Left renal pelvis (tissue), 4 donors: ENCODE measurements at places on chromosomes 2 and 18. TPM values are rescaled to one million over a fixed set of nuclear protein-coding genes. Genes with fewer than 3 reads are reported as not detected.

Gene TMEM178A
- polyA plus RNA-seq = 106 TPM

DNA sequence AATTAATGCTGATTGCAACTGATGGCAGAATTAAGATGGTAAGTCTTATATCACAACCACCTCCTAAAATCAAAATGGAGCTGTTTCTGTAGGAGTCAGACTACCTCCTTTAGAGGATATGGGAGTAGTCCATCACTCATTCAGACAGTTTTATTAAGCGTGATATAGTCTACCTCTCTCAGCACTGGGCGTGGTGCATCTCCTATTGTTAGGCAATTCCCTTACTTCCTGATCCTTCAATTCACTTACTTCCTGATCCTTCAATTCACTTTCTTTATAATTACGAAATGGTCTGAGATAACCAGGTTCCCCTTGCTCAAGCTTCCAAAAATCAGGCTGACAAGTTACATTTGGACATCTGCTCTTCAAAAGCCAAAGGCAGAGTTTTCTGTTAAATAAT lies 31.9 kb downstream of the ATP8B1 start:
- no peak for DNase-seq

Gene PTCD3
- polyA plus RNA-seq = 143 TPM

DNA sequence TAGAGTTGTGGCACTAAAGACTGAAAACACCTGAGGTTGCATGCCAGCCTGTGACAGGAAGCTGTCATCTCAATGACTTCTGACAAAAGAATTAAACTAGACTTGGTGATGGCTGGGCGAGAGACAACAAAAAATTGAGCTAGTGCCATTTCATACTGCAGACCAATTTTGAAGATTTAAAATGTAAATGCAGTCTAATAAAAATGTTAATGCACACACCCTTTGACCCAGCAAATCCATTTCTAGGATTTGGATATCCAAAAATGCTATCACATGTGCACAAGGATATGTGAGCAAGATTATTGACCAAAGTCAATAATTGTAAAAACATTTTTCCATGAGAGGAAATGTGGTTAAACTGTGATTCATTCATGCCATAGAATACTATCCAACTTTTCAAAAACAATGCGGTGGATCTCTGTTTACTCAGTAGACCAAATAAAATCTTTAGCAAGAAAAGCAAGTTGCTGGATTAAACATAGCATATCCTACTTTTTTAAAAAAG lies 5.6 kb downstream of the FBXO36 start:
- no peak for DNase-seq

DNA sequence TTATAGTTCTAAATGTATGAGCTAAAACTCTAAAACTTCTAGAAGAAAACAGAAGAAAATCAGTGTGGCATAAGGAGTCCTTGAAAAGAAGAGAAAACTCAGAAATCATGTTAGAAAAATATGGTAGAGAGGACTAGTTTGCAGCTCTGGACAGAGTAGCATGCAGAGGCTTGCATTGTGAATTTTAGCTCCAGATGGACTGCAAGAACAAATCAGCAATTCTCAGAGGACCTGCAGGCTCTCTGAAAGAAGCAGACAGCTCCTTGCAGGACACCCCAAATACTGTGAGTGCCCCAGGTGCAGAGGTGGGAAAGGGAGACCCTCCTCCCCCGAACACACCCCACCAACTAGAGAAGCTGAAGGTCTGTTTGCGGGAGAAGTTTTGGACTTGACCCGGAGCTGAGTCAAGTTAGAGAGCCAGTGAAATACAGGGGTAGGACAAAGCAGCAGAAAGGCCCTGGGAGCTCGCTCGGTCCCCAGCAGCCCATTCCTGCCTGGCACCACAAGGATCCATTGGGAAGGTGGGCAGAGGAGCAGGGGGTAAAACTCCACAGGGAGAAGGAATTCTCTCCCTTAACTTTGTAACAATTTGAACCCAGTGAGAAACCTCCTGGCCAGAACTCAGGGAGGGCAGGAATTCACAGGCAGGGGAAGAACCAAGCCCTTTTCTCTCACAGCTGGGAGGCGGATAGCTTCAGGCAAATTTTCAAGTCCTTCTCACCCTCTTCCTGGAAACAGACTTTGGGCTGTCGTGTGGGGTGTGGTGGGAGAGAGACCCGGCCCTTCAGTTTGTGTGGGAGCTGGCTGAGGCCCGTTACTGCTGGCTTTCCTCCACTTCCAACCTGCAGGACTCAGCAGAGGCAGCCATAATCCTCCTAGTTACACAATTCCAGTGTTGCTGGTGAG lies 216.2 kb upstream of the SLC35G4 start:
- DNase-seq = no peak

DNA sequence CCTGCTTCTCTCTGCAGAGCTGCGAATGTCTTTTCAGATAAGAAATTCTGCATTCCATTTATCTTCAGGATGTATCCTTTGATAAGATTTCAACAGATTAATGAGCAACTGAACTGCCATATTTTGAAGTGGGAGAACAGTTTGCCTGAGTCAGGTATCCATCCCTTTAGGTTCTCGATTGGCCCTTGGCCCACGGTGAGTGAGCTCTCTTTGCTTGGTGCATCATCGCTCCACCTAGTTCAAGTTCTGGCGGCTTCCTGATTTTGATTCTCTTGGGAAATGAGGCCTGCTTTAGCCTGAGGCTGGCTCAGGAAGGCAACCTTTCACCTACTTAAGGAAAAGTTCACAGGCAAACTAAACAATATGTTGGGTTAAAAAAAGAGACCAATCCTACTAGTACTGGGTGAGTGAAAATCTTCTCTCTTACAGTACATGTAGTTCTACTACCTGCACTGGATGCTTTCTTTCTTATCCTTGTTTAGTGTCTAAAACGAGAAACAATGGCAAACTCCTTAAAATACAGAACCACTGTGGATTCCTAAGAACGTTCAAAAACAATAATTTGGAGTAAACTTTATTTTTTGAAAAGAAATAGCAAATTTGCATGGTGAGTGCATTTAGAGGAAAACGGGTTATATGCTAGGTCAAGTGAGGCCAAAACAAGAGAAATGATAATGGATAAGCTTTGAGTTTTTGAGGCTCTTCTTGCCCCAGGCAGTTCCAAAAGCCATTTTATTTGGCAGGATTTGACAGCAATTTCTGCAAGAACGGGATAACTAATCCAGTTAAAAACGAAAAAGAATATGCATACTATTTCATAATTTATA lies 837 bp upstream of the ACSL3 start:
- DNase-seq = no peak

- no peak for DNase-seq
These were observed 219.4 kb upstream of the SPOPL start for GRCh38 chr2:138282014-138282672.

Gene HAAO
- 29.6 TPM for polyA plus RNA-seq

- no peak for DNase-seq
These were observed 52.1 kb downstream of the FN1 start for GRCh38 chr2:215383652-215384279.

GRCh38 chr2:180539541-180539940 lies 440.9 kb upstream of the UBE2E3 start:
- DNase-seq = no peak

DNA sequence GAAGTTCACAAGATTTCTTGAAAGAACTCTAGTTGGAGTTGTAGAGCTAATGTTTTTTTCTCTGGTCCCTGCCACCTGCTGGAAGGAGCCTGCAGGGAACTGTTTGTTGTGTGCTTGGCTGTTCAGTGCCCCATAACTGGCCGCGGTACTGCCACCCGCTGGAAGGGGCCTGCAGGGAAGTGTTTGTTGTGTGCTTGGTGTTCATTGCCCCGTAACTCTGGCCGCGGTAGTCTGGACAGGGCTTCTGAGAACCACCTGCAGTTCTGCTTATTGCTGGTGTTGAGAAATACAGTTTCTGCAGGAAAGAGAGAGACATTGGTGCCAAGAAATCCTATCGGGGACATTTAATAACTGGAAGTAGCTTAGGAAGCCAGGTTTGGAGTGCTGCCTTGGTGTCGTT lies 58.1 kb downstream of the AGAP1 start:
- no peak for DNase-seq

Gene STARD6
- 0.18 TPM for polyA plus RNA-seq

DNA sequence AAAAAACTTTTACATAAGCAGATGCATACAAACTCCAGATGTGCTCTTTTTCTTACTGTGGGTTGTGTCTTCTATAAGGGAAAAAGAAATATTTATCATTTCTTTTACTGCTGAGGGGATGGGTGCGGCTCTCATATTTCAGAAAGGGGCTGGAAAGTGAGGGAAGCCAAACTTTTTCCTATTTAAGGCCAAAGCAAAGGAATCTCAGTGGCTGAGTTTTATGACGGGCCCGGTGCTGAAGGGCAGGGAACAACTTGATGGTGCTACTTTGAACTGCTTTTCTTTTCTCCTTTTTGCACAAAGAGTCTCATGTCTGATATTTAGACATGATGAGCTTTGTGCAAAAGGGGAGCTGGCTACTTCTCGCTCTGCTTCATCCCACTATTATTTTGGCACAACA lies at the start of gene COL3A1:
Gene COL3A1 (plus strand): TSS at position 210 of the 400 bp plus-strand sequence. CDS start 117 bp downstream, at position 327.
- no peak for DNase-seq

Gene TUBA4B
- polyA plus RNA-seq = not detected

- DNase-seq = no peak
These were observed 335.7 kb upstream of the UBE2E3 start for GRCh38 chr2:180644709-180645108.

Gene GLI2
- 12.3 TPM for polyA plus RNA-seq

DNA sequence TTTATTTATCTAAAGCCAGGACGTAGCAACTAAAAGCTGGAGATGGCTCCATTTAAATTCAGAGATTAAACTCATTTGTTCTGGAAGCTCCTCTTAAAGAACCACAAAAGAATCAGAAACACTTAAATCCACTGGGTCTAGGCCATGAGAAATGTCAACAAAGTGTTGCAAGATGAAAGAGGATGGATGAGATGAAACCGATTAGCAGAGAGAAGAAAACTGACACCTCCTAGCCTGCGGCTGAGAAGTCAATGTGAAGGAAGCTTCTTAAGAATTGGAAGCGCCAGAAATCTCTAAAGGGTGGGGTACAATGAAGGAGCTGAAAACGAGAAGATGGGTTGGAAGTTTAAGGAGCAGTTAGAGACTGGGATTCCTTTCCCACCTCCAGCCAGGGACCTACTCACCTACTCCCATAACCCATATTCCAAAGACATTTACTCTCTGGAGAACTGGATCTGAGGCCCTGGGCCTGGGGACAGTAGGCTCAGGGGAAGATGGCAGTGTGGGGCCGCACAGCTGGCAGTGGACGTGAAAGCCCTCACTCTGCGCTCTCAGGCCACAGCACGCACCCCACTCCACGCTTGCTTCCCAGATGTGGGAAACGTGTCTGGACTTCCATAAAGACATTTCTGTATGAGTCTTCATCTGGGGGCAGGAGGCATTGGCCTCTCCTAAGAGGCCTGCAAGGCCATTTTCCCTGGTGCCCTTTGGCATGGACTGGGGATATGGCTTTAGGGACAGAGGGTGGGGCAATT lies 188.4 kb downstream of the LOXHD1 start:
- DNase-seq = no peak

GRCh38 chr18:9466846-9467245 lies 8.5 kb upstream of the RALBP1 start:
- DNase-seq = no peak

Gene WDR12
- polyA plus RNA-seq = 107 TPM

Gene CLIP4
- polyA plus RNA-seq = 13.0 TPM

- DNase-seq = no peak
These were observed 599.1 kb upstream of the SOX11 start for GRCh38 chr2:5093056-5093455.

GRCh38 chr18:34921226-34921625 lies 120.0 kb upstream of the MAPRE2 start:
- DNase-seq = no peak

- no peak for DNase-seq
These were observed 188.5 kb upstream of the HDAC4 start for GRCh38 chr2:239589270-239589825.

Gene UGT1A1
- polyA plus RNA-seq = 0.07 TPM

- DNase-seq = no peak
These were observed 284.1 kb downstream of the IRS1 start for GRCh38 chr2:226515344-226516055.

Gene HOXD13
- polyA plus RNA-seq = 0.36 TPM

GRCh38 chr2:6826081-6826913 lies 39.4 kb downstream of the CMPK2 start:
- DNase-seq = no peak

Gene CCDC74B
- 12.1 TPM for polyA plus RNA-seq

GRCh38 chr18:50358844-50359243 lies 16.0 kb upstream of the SKA1 start:
- DNase-seq = no peak

DNA sequence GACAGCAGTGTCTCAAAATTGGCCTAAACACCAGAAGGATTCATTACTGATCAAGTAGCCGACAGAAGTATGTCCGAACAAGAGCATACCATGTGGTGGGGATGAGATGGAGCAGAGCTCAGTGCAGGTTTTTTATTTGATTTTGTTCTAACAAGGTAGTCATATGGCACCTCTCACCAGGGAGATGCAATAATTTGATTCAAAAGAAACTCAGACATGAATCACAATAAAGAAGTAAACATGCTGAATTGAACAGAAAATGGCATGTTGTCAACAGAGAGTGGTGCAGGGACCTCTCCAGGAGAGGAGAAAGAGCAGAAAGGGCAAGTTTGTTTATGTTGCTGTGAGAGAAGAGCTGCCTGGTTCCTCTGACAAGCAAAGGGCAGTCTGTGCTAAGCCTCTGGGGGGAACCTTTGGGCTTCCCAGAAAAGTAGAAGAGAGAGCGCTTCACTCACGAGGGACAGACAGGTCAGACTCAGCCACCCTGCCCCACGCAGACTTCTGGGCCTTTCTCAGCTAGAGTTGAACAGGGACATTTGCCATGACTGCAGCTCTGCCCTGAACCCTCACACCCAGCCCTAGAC lies 351.3 kb upstream of the RAB12 start:
- no peak for DNase-seq

GRCh38 chr2:108376774-108377173 lies 980 bp upstream of the SULT1C4 start:
- no peak for DNase-seq

DNA sequence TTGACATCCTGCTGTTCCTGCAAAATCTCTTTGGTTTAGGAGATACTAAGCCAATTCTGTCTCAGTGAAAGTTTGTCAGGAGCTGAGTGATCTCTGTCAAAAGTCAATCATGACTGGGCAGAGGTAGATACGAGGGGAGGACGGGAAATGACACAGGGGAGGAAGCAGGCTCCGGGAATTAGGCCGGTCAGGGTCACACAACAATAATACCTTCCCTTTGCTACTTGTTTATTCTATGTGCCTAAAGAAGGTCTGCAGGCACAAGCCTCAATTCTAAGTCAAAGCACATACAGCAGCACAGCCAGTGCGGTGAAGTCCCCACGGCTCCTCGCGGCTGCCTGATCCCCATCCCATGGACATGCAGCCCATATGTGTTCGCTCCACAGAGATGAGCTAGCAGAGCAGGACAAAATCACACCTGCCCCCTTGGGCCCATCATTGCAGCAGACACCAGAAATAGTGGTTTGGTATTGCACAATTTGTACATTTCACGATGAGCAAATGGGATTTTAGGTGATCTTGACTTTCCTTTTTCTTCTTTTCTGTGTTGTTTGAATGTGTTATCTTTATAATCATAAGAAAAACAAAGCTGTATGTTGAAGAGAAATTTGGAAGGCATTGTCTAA lies 141.4 kb downstream of the VAPA start:
- no peak for DNase-seq

- no peak for DNase-seq
These were observed 14.2 kb upstream of the FAP start for GRCh38 chr2:162257425-162257824.

Gene HOXD12
- 0.86 TPM for polyA plus RNA-seq
